ENCODE measurements at places on chromosomes 1 and 21.

GRCh38 chr21:44317241-44317782, 17.5 kb downstream of the PFKL start:
- no peak for DNase-seq

DNA sequence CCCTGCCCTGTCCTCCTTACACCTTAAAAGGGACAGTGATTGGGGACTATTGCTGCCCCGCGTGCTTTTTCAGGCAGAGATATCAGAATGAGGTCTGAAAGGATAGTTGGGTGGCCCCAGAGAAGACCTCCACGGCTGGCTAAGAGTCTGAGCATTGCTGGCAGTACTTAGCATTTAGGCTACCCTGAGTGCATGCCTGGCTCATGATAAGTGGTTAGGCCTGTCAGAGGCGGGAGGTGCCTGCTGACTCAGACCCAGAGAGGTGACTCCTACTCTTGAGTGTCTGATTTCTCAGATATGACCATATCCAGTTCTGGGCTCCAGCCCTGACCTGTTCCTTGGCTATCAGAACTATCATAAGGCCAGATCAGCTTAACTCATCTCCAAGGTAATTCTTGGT, 213.7 kb downstream of the PBX1 start:
- no peak for DNase-seq

DNA sequence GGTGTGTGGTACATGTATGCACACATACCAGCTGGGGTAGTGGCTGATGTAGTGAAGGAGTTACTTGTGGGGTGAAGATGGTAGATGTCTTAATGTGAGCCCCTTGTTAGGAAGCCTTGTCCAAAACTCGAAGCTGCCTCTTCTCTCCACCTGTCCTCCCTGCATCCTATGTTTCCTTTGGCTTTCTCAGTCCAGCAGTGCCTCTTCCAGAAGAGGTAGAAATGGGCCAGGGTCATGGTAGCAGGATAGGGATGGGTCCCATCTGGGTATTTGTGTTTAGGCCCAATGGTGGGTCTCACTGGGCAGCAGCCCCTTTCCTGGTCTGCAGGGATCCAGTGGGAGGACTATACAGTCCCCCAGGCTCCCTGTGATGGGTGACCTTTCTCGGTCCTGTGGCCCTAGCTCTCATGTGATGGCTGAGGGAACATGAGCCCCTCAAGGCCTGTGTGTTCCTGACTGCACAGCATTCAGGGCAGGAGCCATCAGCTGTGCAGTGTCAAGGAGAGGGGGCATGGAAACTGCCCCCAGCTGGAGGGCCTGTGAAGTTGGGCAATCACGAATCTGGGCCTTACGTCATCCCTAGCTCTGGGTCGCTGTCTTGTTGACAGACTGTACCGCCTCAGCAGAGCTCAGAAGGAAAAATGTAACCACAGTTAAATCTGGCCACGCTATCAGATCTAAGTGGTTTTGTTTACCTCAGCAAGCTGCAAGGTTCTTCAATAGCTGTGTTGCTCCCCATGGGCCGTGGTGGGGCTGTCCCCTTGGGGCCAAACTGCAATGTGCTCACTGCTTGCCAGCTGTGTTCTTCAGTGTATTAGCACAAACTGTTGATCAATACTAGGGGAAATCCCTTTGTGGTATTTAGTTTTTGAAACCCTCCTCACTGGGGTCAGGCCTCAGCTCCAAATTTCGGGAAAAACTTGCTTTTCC, 82.7 kb downstream of the NOS1AP start:
- DNase-seq = no peak

GRCh38 chr1:69433073-69433472, 134.6 kb upstream of the LRRC7 start:
- no peak for DNase-seq

DNA sequence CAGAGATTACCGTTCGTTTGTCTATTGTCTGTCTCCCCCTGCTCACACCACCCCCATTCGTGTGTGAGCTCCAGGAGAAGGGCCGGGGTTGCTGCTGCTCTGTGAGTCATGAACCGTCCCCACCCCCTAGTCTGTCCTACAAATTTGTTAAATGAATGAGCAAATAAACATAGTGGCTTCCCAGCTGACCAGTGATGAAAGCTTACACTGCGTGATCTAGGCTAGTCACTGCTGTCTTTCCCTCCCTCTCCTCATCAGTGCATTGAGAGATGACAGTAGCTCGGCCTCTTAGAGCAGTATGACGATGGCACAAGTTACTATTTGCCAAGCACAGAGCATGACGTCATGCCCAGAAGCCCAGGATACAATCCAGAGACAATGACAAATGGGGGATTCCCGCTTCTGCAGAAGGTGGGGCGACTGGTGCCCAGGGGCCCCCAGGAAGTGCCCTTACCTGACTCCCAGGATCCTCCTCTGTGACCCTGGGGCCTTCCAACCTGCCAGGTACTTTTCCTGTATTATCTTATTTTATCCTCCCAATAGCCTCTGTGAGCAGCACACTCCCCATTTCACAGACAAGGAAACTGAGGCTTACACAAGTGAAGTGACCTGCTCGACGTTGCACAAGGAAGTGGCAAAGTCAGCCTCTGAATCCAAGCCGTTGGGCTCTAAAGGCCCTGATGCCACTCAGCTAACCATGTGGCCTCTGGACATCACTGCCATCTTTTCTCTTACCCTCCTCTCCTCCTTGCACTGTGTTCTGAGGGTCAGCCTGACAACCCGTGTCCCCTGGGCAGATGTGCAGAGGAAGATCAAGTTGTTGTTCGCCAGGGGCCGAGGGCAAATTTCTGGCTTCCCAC, 8.6 kb upstream of the EPHA2 start:
- no peak for DNase-seq

- DNase-seq = no peak
These were observed 1.7 kb downstream of the FMN2 start for GRCh38 chr1:240093120-240093961.

- DNase-seq = peak; percentile 54
These were observed 39.5 kb downstream of the IRF2BP2 start for GRCh38 chr1:234570329-234571120.

Data from NCI-H1436 treated with DMSO at 0.1 percent for 48 hours (cell line).